Stimulated activated CD8-positive, alpha-beta memory T cell treated with anti-CD3 and anti-CD28 coated beads, Interleukin-12 subunit alpha, Interleukin-12 subunit beta, amount 100 ng/mL, for 1 hour (primary cell): ENCODE measurements at places on chromosomes 16 and 17.

- DNase-seq, result no peak
Observed at GRCh38 chr16:57614536-57614935, 13.9 kb upstream of the ADGRG1 start.

DNA sequence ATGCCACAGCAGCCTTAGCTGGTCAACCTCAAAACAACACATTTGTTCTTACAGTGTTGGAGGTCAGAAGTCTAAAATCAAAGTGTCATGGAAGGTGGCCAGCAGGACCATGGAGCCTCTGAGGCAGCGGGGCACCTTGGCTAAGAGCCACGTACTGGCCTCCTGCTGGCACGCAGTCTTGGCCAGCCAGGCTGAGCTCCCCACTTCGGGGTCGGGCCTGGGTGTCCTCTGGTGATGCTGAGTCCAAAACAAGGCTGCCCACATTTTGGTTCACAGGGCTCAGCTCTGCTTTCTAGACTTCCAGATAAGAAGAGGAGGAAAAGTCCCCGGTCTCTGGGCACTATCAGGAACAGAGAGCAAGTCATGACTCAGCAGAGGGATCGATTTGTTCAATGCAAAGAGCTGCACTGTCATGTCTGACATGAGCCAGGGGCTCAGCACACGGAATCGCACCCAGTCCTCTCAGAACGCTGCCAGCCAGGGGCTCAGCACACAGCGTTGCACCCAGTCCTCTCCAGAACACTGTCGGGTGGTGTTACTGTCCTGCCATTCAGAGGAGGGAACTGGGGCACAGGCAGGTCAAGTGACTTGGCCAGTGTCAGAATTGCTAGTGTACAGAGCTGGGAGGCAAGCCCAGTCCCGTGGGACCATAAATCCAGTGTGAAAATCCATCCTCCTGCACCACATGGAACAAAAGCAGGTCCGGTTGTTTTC, 2.5 kb downstream of the LGALS9 start:
- no peak for DNase-seq

- no peak for DNase-seq
Observed at GRCh38 chr16:12236589-12236988, 260.1 kb downstream of the SNX29 start.

GRCh38 chr16:88681084-88681680, 5.1 kb downstream of the SNAI3 start:
- DNase-seq, result no peak

GRCh38 chr17:33603789-33604188, 310.7 kb upstream of the ASIC2 start:
- no peak for DNase-seq
